ENCODE measurements at places on chromosomes 12 and 14.

DNA sequence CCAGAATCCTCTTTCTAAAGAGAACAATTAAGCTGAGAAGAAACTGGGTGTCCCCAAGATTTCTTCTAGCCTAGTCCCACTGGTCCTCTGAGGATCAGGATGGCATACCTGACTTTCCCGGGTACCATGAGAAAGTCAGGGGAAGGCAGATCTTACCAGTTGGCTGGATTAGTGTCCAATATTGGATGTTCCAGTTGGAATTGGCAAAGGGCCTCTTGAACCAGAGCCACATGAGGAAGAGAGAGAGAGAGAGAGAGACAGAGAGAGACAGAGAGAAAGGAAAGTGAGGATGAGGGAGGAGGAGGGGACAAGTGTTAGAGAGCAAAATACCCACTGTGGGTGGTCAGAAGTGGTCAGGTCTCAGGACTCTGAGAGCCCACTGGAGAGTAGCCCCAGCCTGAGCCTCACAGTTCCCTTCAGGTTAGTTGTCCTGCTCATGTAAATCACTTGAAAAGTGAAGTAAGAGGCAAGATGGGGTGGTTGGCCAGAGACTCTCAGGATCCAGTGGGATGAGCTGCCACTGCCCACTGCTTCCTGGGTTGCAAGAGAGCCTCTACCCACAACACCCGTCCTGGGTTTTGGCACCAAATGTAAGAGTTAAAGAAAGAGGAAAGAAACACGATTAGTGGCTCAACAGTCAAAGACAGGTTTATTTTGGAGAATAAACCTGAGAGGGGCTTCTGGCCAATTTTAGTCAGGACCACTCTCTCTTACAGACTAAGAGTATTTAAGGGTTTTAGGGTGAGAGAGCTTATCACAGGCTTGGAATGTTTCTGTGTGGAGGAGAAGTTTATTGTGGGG is 28.4 kb upstream of the A2M start:
- no peak for DNase-seq

DNA sequence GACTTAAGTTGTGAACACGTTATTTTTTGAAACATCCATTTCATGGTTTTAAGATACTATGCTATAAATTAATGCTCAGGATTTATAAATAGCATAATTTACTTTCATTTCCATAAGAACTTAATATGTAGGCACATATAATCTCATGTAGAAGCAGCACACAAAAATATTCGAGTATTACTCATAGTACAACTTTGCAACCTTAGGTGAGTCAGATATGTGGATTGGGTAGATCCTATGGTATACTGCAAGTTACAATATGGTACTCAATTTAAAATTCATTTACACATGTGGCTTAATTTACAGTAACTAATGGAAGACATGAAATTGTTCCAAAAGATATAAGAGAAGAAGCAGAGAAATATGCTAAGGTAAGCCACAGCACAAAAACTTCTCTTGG is 26.0 kb downstream of the PSMA3 start:
- no peak for DNase-seq

DNA sequence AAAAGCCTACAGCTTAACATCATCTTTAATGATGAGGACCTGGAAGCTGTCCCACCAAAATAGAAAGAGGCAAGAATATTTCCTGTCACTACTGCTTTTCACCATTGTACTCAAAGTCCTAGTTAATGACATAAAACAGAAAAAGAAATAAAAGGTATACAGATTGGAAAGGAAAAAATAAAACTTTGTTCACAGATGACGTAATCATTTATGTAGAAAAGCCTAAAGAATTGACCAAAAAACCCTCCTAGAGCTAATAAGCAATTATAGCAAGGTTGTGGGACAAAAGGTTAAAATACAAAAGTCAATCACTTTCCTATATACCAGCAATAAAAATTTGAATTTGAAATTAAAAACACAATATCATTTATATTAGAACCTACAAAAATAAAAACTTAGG is 97.2 kb upstream of the MDGA2 start:
- DNase-seq, result no peak

- DNase-seq, result no peak
Measured at GRCh38 chr12:111395336-111396187, 10.2 kb upstream of the SH2B3 start.

DNA sequence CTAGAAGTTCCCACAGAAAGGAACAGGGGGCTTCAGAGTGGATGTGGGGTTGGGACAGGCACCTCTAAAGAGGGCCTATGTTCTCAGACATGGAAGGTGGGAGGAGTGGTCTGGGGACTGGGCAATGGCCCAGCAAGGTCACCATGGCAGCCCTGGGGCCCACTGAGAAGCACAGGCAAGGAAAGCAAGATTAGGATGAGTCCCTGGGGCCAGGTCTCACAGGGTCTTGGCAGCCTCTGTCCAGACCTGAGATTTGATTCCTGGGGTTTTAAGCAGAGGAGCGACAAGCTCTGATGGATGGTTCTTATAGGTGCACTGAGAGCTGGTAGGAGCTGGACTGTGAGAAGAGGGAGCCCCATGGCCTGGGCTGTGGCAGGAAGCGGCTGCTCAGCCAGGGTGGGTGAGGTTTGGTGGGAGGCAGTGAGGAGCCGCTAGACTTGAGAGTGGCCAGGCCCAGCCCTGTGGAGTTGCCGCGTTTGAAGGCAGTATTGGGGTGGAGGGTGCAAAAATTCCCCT is 44.0 kb downstream of the DLK1 start:
- no peak for DNase-seq

DNA sequence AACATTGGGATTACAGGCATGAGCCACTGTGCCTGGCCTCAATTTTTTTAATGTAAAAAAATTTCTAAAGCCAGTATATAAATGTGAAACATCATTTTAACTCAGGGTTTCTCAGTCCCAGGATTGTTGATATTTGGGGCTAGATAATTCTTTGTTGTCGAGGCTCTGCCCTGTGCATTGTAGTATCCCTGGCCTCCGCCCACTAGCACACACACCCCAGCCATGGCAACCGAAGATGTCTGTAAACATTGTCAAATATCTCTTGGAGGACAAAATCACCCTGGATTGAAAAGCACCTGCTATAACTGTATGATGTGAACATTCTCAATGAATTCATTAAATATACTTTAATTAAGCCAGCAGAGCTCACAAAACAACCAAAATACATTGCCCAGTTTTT is 8.4 kb upstream of the CIT start:
- no peak for DNase-seq

- no peak for DNase-seq
Measured at GRCh38 chr12:108381787-108382436, 42.8 kb upstream of the CMKLR1 start.

GRCh38 chr12:23340351-23340750 is 609.1 kb downstream of the SOX5 start:
- DNase-seq, result no peak

DNA sequence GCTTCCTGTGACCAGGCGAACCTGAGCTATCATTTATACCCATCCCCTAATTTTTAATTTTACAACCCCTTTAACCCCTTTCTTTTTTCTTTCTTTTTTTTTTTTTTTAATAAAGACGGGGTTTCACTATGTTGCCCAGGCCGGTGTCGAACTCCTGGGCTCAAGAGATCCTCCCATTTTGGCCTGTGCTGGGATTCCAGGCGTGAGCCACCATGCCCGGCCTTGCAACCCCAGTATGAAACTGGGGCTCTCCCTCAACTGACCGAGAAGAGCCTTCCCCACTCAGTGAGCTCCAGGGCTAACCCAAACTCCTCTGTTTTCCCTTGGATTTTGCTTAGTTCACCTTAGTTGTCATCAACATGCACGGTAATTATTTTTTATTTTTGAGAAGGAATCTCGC is 992 bp downstream of the CPSF2 start:
- no peak for DNase-seq

- DNase-seq, result no peak
Measured at GRCh38 chr12:113477842-113478215, 6.2 kb upstream of the LHX5 start.

GRCh38 chr14:103857256-103857655 is 9.9 kb upstream of the PPP1R13B start:
- no peak for DNase-seq

DNA sequence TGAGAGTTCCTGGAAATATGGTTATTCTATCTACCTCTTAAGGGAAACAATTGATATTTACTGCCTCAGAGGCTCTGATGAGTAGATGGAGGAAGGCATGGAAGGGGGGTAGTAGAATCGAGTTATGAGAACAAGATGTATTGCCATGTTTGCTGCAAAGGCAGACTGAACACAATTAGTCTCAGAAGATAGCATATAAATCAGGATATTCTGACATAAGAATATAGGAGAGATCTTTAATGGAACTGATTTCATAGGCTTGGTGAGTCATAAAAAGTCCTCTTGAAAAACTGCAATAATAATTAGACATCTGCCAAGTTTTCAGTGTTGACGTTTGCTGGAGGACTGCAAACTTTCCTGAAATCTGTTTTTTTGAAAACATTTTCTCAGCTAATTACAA is 636.1 kb downstream of the TMTC2 start:
- no peak for DNase-seq
